ENCODE measurements at places on chromosomes 12 and 14.

- DNase-seq: no peak
These were observed 60.6 kb downstream of the GNG2 start for GRCh38 chr14:51921026-51921425.

DNA sequence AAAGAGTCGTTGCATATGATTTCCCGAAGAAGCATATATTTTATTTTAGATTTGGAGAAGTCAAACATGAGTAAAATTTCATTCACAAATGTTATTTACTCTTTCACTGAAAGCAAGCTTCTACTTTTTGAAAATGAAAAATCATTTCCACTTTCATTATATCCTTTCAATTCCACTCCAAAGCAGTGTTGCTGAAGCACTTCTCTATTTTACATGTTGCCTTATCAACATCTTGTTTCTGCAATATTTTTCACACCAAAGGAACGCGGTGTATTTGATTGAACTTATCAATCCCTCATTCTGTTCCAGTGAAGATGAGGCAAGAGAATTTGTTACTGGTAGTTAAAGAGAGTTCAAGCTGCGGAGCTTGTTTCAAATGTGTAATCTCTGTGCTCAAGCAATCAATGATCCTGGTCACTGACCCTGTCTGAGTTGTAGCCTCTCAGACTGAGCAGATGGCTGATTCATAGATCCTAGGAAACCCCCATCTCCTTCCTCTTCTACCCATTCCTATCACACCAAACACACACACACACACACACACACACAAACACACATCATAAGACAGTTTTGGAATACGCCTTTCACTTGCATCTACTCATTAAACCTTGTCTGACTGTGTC is 236.2 kb upstream of the FLRT2 start:
- DNase-seq: no peak

DNA sequence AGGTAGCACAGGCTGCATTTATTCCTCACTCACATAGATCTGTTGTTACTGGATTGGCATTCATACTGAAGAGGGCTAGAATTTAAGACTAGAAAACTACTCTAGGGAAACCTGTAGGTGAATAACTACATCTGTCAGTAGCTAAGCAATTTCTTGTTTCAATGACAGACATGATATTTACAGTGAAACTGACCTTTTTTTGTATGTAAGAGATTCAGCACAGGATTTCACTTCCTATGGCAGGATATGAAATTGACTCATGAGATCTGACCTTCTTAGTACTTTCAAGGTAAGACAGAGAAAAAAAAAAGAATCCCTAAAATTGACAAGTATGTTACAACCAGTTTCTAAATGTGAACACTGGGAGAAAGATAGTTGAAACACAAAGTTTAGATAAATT is 189.8 kb upstream of the SLC16A7 start:
- no peak for DNase-seq

- peak; percentile 90 for DNase-seq
These were observed at the start of gene FKBP4 for GRCh38 chr12:2794736-2795289. Gene FKBP4 (plus strand): TSS chr12:2794970. CDS start chr12:2795140, 170 bp downstream.

- DNase-seq: no peak
These were observed 83.4 kb downstream of the KIF26A start for GRCh38 chr14:104221636-104222369.

DNA sequence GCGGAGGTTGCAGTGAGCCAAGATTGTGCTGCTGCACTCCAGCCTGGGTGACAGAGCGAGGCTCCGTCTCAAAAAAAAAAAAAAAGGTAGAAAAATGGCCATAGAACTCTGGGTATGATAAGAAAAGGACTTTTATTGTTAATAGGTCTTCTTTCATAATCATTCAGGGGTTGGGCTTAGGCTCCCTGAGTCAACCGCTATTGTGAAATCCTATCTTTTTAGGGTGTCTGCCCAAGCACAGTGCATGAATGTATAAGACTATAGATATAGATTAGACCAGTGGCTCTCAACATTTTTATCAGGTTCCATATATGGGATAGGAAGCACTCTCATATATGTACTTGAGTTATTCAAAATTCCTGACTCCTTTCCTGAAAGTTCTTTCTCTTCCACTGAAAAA is 48.7 kb upstream of the USP15 start:
- DNase-seq: no peak

- DNase-seq: no peak
These were observed 106.8 kb downstream of the CALM1 start for GRCh38 chr14:90503582-90503981.

DNA sequence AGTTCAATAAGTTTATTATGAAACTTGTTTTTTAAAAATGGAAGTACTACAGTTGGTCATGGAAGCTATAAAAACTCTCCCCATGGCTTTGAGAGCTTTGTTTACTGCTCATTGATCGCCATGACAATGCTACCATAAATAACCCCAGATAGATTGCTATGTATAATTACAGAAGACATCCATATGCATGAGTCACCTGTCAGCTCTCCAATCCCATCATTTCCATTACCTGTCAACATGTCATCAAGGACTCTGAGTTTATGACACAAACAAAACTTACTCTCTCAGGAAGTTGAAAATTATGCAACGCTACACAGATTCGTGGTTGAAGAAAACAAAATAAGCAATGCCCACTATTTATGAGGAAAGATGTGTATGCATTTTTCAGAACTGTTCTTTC is 144.4 kb downstream of the SEC23A start:
- no peak for DNase-seq

DNA sequence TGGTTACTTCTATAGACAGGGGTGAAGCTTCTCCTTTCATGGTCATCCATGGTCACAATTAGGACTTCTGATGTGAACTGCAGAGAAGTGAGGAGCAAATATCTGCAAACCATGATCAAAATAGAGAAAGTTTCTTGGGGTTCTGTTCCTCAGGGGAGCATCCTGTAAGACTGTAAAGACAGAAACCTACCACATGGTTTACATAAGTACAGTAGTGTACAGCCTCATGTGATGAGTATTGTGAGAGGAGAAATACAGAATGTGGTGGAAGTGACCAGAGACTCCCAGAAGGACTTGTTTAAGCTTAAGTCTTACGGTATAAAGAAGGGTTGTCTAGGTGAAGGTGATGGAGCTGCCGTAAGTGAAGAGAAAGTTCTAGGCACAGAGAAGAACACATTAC is 484.7 kb downstream of the LRIG3 start:
- no peak for DNase-seq

DNA sequence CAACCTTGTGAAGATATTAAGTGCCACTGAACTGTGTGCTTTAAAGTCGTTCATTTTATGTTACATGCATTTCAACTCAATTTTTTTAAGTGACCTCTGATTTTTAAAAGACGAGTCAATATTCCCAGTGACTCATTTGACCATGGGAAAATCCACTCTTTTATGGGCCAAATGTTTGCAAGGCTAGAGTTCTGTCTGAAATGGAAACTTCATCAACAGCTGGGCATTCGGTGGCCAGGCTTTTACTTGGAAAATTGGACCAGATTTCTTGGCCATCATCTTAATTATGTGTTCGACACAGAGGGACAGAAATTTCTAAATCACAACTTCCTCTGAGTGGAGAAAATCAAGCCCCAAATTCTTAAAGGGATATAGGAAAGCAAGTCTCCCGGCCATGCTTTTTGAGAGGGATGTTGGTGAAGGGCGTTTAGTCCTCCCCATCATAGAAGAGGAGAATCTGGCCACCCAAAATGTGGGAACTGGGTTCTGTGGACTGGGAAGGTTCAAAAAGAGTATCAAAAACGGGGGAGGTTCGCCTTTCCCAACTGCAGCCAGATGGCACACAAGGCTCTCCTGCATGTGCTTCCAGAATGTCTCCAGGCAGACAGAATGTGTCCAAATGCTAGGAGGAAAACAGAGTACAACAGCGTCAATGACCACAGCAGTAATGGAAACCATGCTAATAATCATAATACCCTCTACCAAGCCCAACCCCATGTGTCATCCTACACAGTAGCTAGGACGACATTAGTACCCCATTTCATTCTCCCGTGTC is 40.9 kb upstream of the FZD10 start:
- no peak for DNase-seq

GRCh38 chr14:23434488-23435222 is 805 bp downstream of the MYH7 start:
- DNase-seq: peak; percentile 24
